ENCODE measurements at places on chromosomes 2 and 18.
A peak's percentile ranks its signal among the peaks of the same experiment; 100 is the strongest.

- DNase-seq, result no peak
These were observed 1814.7 kb upstream of the CELF4 start for GRCh38 chr18:39380186-39380725.

DNA sequence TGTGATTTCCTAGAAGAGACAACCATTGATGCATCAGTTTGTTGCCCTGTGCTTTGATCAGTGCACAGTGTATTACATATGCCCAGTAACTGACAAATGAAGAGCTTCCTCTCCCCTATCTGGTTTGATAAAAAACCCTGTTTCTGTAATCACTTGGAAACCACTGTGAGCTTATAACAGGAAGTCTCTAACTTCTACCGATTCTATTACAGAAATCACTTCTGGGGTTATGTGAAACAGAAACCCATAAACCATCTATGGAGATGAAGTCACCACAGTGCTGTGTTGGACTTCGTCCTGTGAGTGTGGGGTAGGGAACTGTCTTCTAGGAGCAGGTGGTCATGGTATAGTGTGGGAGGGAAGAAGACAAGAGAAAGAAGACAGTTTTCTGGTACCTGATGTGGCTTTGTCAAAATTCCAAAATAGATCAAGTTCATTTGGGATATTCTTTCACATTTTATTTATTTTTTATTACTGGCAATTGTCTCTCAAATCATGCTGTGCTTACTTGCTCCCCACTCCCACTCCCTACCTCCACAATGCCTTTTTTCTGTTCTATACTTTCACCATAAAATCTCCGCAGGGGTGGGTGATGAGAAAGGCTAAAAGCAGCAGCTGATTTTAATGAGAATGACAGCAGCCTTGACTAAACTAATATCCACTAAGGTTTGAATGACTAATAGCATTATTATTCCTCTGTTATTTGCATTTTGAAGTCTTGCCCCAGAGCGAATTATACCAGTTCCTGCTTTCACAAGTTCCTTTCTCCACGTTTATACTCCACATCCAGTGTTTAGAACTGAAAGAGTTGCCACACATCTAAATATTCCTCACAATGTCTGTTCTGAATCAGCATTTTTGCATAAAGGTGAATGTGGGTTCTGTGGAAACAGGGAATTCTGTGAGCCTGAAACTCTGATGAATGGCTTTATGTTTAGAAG is 41.7 kb upstream of the RND3 start:
- no peak for DNase-seq

DNA sequence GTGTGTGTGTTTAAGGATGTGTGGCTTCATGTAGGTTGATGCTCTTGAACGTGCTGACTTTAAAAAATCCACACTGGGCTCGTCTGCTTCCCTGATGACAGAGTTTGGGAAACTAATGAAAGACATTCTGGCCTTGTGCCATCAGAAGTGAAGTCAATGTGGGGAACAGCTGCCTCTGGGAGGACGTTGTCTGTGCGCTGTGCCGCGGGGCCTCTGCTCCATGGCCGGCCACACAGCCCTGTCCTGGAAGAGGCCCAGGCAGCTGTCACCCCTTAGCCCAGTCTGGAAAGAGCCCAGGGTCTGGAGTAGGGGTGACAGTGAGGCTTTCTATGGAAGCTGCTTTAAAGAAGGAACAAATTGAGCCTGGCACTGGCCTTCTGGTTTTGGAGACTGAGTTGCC is 155.8 kb downstream of the SH3RF3 start:
- no peak for DNase-seq

DNA sequence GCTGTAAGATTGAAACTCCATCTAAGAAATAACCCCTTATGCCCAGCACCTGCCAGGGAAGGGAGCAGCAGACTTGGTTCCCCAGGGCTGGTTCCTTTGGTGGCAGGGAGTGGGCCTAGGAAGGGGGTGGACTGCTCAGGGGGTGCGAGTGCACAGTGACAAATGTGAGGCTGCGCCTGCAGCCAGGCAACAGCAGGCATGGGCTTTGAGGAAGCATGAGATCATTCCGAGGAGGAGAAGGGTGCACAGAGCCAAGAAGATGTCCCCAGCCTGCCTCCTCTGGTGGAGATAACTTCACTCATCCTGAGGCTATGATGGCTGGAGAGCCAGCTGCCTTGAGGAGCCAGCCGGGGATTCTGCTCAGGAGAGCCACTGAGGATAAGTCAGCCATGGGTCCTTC is 158.0 kb downstream of the CAPN13 start:
- DNase-seq, result no peak

- no peak for DNase-seq
These were observed 36.1 kb downstream of the TET3 start for GRCh38 chr2:74020702-74021406.

GRCh38 chr2:54029721-54030395 is 59.1 kb upstream of the PSME4 start:
- no peak for DNase-seq

- no peak for DNase-seq
These were observed 87.2 kb downstream of the SLC5A7 start for GRCh38 chr2:108073415-108074072.

GRCh38 chr2:62747169-62747568 is 41.7 kb downstream of the EHBP1 start:
- DNase-seq, result no peak

GRCh38 chr2:23380562-23381065 is 4.4 kb upstream of the KLHL29 start:
- no peak for DNase-seq

GRCh38 chr18:5180254-5180653 is 16.8 kb downstream of the AKAIN1 start:
- no peak for DNase-seq

DNA sequence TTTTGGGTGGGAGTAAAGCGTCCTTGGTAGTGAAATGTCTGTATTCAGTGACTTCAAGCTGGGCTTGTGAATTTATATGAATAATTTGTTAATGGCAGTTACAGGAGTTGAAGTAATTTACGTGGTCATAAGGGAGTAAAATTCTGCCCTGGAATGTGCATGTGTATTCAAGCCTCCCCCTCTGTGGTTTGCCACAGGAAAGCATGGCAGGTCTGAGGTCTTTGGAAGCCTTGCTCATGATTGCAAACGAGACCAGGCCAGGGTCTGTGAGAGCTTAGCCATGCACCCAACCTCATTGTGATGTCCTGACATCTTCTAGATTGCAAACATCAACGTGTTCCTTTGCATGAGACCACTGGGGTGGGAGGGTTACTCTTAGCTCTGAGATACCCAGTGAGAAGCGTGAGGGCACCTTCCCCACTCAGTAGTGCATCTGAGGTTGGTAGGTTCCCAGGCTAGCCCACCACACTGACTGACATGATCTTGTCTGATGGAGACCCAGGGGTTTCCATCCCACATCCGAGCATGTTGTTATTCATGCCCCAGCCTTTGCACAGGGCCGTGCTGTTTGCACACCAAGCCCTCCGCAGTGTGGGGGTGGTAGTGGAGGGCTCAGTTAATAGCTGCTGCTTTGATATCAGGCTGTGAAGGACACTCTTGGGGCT is 216.5 kb downstream of the KLHL29 start:
- DNase-seq, result no peak

DNA sequence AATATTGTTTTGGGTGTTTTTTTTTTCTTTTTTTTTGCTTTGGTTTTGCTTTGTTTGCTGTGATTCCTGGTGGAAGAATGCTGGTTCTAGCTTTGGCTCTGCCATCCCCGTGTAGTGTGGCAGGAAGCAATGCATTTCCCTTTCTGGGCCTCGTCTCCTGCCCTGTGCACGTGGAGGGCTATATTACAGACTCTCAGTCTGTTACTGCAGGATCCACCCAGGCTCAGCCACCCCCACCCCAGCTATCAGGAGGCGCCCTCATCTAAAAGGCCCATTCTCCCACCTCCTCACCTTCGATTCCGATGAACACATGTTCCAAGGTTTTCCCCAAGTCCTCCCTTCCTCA is 152.3 kb downstream of the TFCP2L1 start:
- DNase-seq, result no peak

- DNase-seq, result peak; percentile 36
These were observed 239.8 kb downstream of the HAUS1 start for GRCh38 chr18:46343931-46344372.

DNA sequence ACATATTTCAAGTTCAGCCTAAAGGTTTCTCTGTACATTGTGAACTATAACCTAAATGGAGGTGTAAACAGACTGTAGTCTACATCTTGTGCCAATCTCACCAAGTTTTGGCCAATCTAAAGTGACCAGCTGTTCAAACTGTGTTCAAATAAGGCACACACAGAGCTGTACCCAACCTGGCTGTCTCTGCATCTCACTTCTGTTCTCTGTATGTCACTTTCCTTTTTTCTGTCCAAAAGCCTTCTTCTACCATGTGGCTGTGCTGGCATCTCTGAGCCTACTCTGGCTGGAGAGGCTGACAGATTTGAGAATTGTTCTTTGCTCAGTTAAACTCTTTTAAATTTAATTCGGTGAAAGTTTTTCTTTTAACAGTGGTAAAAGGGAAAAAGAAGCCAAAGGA is 817.9 kb downstream of the SOCS6 start:
- DNase-seq, result no peak

DNA sequence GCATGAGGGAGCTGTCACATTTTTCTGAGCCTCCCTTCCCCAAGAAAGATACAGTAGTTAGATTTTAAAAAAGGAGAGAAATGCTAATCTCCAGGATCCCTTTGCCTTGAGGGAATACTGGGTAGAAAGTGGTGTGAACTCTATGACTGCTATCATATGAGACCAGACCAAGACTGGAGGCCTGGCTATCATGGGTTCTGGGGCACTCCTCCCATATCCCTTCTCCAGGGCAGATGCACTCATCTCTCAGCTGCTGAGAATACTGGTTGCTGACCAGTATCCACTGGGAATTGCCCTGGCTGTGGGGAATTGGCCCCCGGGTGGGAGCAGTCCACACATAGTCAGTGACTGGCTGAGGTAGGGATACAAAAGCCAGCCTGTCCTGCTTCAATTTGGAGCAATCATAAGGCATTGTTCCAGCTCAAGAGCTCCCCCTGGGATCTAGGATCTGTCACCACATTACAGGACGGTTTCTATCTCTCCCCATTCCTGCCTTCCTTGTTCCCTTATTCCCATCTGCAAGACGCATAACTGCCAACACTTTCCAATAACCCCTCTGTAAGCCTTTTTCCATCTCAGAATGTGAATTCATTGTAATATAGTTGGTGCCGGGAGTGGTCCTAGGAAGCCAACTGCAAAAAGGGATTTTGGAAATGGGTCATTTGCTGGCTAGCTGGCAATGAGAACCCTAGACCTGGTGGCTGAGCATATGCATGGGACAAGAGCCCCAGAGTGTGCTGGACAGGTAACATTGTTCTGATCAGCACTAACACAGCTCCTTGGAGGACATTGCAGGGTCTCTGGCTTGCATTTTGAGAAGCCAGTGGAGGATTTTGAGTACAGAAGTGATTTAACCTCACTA is 35.4 kb upstream of the REEP1 start:
- no peak for DNase-seq

GRCh38 chr2:54936766-54937165 is 113.5 kb downstream of the RTN4 start:
- no peak for DNase-seq

GRCh38 chr2:237486819-237487448 is at the start of gene MLPH:
Gene MLPH (plus strand): TSS chr2:237487251. CDS start chr2:237493427, 6,176 bp downstream.
- no peak for DNase-seq

DNA sequence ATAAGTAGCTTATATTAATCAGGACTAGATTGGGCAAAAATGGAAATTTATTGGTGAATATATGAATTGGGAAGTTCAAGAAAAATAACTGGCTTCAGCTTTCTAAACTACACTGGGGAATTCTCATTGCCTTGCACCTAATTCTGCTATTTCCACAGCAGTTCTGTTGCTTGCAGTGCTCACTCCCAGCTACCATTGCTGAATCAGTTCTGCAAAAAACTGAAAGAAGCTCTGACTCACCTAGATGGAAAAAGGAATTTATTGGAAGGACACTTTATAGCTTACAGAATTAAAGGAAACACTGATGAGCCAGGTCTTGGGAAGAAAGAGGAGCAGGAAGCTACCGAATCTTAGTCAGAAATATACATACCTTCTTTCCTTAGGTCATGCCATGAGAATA is 60.3 kb upstream of the ACVR1 start:
- DNase-seq, result no peak

DNA sequence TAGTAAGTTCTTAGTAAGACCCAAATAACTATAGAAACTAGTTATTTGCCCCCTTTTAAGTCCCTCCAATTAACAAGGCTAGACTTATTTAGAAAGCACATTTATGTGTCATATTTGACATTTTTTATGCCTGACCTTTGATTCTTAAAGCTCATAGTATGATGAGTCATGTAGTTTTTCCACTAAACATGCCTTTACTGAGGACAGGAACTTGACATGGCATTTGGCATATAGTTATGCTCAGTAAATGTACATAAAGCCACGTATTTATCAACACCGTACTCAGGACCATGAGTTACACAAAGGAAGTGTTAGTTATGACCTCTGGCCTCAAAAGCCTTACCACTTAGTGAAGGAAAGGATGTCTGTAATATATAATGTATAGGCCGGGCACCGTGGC is 78.9 kb downstream of the GNAL start:
- no peak for DNase-seq

DNA sequence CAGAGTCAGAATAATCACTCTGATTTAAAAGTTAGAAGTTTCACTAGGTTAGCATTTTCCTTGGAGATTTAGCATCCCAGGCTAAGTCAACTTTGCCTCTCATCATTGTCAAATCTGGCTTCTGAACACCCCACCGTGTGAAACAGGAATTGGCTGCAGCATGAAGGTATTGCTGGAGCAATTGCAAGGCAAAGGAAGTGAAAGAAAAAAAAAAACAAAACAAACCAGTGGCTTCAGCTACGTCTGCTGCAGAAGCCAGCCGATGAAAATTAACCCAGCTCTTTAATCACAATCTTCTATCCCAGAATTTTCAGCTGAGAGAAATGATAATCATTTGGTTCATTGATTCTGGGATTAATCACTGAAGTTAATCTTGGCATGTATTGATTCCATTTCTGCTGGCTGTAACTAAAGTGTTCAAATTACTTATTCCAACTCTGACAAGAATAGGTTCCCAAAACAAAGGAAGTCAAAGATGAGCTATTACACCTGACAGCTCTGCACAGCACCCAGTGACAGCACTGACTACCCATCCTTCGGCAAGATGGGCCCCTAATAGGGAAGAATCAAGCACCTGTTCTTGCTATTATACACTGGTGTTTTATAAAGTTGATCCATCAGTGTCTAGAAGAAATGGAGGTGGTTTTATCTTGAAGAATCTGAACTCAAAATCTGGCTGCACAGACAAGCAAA is 42.7 kb upstream of the REG3G start:
- no peak for DNase-seq

- DNase-seq, result no peak
These were observed 143.6 kb downstream of the COL4A4 start for GRCh38 chr2:227020416-227020815.
